Astrocyte (in vitro differentiated cells and primary cell): ENCODE measurements at places on chromosomes 16 and 17. TPM values are rescaled to one million over a fixed set of nuclear protein-coding genes. Genes with fewer than 3 reads are reported as not detected.

SCRN2 gene
- 17.5 and 19.4 TPM in 2 replicates for total RNA-seq

FNDC8 gene
- total RNA-seq = not detected in 2 replicates

CPNE7 gene
- 6.7 and 7.5 TPM in 2 replicates for total RNA-seq

MMP25 gene
- 0.89 and 1.3 TPM in 2 replicates for total RNA-seq

SCNN1B gene
- not detected in 2 replicates for total RNA-seq

CHST4 gene
- total RNA-seq = 0.09 TPM in 1 of 2 replicates, not detected in the other

PRDM7 gene
- not detected in 2 replicates for total RNA-seq

JPH3 gene
- 8.6 and 9.3 TPM in 2 replicates for total RNA-seq

UMOD gene
- not detected in 2 replicates for total RNA-seq
